ENCODE measurements at places on chromosomes 11 and 22.

DNA sequence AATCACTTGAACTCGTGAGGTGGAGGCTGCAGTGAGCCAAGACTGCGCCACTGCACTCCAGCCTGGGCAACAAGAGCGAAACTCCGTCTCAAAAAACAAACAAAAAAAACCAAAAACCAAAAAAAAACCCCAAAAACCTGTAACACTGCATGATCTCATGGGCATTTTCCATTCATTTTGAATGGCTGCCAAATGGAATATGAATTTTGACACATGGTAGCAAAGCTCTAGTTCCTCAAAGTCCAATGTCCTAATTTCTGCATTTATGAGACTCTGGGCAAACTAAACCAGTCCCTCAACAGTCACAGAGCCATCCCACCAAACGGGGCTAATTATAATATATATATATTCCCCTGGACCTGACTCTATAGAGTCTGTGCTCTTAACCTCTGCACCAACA lies 61.8 kb downstream of the SGSM3 start:
- DNase-seq: no peak

DNA sequence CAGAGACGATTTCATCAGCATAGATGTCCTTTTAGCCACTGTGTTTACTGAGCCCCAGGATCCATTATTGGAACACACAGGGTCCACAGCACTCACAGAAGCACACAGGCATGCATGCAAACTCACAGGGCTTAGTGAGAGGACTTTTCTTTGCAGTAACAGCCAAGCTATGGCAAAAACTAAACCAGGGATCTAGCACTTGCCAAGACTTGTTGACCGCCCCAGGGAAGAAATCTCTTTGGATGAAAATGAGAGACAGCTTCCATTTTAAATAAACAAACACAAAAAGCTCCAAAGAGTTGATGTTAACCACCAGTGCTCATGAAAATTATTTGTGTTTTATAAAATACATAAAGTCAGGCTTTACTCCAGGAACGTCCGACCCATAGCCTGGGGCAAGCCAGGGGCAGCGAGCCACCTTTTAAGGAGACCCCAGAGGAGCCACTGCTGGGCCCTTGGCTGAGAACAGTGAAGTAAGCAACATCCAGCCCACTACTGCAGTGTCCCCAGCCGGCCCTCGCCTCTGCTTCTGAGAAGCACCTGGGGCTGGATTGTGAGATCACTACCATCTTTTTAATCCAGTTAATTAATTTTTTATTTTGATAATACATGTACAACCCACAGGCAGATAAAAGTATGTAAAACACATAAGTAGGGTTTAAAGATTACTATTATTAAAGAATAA lies 22.0 kb upstream of the TFIP11 start:
- DNase-seq: no peak

- DNase-seq: no peak
Observed at GRCh38 chr11:74669211-74670160, 61.7 kb downstream of the CHRDL2 start.

DNA sequence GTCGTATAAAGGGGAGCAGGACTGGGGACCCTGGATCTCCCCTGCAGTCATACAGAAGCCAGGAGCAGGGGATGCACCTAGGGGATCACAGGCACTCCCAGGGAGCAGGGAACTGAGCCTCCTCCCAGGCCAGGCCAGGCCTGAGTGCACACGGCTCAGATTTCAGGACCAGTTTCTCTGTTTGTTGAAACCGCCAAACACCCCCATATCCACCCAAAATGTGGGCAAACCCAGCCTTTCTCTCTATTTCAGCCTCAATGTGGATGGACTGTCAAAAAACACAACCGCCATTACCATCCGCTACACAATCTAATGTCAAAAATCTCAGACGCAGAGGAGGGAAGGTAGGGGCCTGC lies 17.5 kb downstream of the MN1 start:
- no peak for DNase-seq

GRCh38 chr22:49010901-49011300 lies 816.8 kb downstream of the BRD1 start:
- DNase-seq: no peak
